ENCODE measurements at places on chromosomes 12 and 14. TPM values are rescaled to one million over a fixed set of nuclear protein-coding genes. Genes with fewer than 3 reads are reported as not detected.

DNA sequence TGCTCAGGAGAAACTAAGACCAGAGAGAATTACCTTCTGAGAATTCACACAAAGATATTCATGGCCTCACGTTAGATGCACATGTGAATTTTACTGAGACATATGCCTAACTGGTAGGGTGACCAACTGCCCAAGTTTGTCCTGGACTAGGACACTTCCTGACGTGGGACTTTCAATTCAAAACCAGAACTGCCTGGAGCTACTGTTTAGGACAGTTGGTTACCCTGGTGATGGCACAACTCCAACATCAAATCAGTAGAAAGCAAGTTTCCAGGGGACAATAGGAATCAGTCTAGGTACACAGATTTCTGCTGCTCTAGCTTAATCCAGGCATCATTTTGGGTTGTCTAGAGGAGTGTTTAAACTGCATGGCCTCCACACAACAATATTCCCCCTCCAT is 178.7 kb downstream of the GXYLT1 start:
- no peak for ATAC-seq

GRCh38 chr14:69570836-69571330 is 3.8 kb downstream of the CCDC177 start:
- no peak for ATAC-seq

Gene PKP2
- total RNA-seq, result 13.7 TPM

Gene RNASE1
- total RNA-seq, result 8.6 TPM

Gene ERO1A
- total RNA-seq, result 271 TPM

Gene YY1
- total RNA-seq, result 44.5 TPM

Gene KRT80
- 17.9 TPM for total RNA-seq

Gene NEUROD4
- total RNA-seq, result not detected

- ATAC-seq, result peak; percentile 82
Observed at GRCh38 chr12:24991209-24992049, 42.5 kb upstream of the BCAT1 start.

Gene SCARB1
- 10.2 TPM for total RNA-seq

Gene OR6C2
- 0.12 TPM for total RNA-seq

- ATAC-seq, result no peak
Observed at GRCh38 chr14:50394713-50395112, 2.0 kb downstream of the CDKL1 start.

DNA sequence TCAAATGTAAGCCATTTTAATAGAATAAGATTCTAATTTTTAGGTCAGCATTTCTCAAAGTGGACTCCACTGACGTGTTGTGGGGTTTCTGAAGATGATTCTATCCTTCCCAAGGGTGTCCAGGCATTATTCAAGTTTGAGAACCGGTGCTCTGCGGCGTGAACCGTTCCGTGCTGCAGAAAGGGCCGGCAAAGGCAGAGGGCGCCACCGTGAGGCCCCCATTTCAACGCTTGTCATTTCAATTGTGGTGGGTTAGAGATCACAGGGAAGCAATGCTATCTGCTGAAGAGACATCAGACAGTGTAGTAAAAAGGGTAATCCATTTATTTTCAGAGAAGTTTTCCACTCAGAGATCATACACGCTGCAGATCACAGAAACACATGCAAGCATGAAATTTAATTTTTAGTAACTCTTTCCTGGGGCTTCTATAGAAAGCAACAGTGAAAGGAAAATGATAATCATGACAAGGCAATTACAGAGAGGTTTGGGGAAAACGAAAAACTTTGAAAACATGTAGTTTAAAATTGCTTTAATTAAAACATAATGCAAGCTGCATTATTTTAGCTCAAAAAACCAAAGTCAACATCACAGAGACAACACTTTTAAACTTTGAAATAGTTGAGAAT is 201.7 kb downstream of the EXOC5 start:
- ATAC-seq, result no peak

DNA sequence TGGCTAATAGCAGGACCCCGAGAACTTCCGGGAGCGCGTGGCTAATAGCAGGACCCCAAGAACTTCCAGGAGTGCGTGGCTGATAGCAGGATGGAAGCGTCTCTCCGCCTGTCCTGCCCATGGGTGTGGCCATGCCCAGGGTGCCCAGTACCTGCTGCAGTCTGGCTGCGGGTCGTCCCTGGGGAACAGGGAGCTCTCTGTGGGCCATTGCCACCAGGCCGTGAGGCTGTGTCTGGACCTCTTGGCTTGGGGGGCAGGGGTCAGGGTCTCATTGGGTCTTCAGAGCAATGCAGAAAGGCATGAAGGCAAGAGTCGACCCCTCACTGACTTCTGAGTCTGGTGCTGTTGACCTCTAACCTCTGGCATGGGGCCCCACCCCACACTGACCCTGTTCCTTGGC is 35.4 kb downstream of the PACS2 start:
- ATAC-seq, result no peak

- peak; percentile 86 for ATAC-seq
Observed at GRCh38 chr12:31989571-31990362, 30.6 kb downstream of the RESF1 start.

Gene MAP3K9
- 20.1 TPM for total RNA-seq

GRCh38 chr12:51645961-51646360 is 54.9 kb downstream of the SCN8A start:
- ATAC-seq, result no peak

Gene TMEM229B
- 0.80 TPM for total RNA-seq

- ATAC-seq, result no peak
Observed at GRCh38 chr12:127664901-127665300, 602.1 kb upstream of the TMEM132C start.

GRCh38 chr14:20769421-20769820 is 1.2 kb downstream of the EDDM3B start:
- no peak for ATAC-seq

Data from esophagus mucosa (tissue), 1 donor.